ENCODE measurements at places on chromosomes 5 and 9. TPM values are rescaled to one million over a fixed set of nuclear protein-coding genes. Genes with fewer than 3 reads are reported as not detected.

GRCh38 chr5:42636425-42636824 lies 120.2 kb upstream of the CCDC152 start:
- no peak overlapping the region for H3K4me3 ChIP-seq
- DNase-seq = no peak
- no peaks in the 10 kb centered on the region for H3K4me1 ChIP-seq
- H3K36me3 ChIP-seq = no peaks in the 10 kb centered on the region
- H3K27me3 ChIP-seq = no peaks in the 10 kb centered on the region

- no peak overlapping the region for H3K27ac ChIP-seq
- H3K36me3 ChIP-seq = no peaks in the 10 kb centered on the region
- H3K4me3 ChIP-seq = no peak overlapping the region
- no peak for DNase-seq
- H3K27me3 ChIP-seq = no peaks in the 10 kb centered on the region
These were observed 48.8 kb downstream of the DBH start for GRCh38 chr9:133684936-133685361.

GRCh38 chr5:173391031-173391430 lies 62.8 kb upstream of the STC2 start:
- H3K27me3 ChIP-seq = peaks cover 3% of the 10 kb centered on the region
- H3K4me1 ChIP-seq = no peaks in the 10 kb centered on the region
- H3K4me3 ChIP-seq = no peak overlapping the region
- H3K27ac ChIP-seq = no peak overlapping the region
- no peak for DNase-seq

- no peak overlapping the region for H3K27ac ChIP-seq
- no peaks in the 10 kb centered on the region for H3K36me3 ChIP-seq
- no peak for DNase-seq
These were observed 109.4 kb downstream of the TMEM174 start for GRCh38 chr5:73282383-73282782.

DNA sequence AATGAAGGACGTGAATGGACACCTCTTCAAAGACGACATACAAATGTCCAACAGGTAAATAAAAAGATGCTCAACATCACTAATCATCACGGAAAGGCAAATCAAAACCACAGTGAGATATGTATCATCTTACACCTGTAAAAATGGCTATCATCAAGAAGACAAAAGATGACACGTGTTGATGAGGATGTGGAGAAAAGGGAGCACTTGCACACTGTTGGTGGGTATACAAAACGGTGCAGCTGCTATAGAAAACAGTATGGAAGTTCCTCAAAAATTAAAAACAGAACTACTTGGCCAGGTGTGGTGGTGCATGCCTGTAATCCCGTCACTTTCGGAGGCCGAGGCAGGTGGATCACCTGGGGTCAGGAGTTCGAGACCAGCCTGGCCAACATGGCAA lies 47.9 kb downstream of the STK10 start:
- DNase-seq = no peak
- no peaks in the 10 kb centered on the region for H3K27me3 ChIP-seq
- H3K27ac ChIP-seq = no peak overlapping the region
- H3K36me3 ChIP-seq = no peaks in the 10 kb centered on the region
- no peak overlapping the region for H3K4me3 ChIP-seq
- H3K4me1 ChIP-seq = peaks cover 2% of the 10 kb centered on the region

- H3K27ac ChIP-seq = peak overlapping the region; percentile 70
- no peak for DNase-seq
- peaks cover 31% of the 10 kb centered on the region for H3K4me1 ChIP-seq
- peaks cover 6% of the 10 kb centered on the region for H3K36me3 ChIP-seq
- peak overlapping the region; percentile 70 for H3K4me3 ChIP-seq
- H3K27me3 ChIP-seq = no peaks in the 10 kb centered on the region
These were observed 1.4 kb downstream of the HMGCR start for GRCh38 chr5:75338408-75338807.

DNA sequence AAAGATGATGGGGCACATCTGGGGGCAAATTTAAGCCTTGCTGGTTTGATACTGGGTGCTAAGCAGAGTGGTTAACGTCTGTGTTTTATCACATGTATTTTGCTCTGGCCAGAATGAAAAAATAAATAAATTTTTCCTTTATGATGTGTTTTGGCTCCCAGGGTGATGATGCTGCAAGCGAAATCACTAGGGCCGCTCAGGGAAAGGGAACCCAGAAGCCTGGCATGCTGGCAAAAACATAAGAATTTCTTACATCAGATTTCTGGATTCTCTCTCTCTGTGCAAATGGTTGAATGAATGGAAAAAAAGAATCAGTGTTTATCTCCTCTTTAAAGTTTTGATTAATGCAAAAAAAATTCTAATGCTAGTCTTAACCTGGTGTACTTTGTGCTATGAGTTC lies 1975.2 kb upstream of the C9orf72 start:
- H3K27ac ChIP-seq = no peak overlapping the region
- no peaks in the 10 kb centered on the region for H3K27me3 ChIP-seq
- H3K4me3 ChIP-seq = no peak overlapping the region
- no peaks in the 10 kb centered on the region for H3K36me3 ChIP-seq
- no peak for DNase-seq
- no peaks in the 10 kb centered on the region for H3K4me1 ChIP-seq

DNA sequence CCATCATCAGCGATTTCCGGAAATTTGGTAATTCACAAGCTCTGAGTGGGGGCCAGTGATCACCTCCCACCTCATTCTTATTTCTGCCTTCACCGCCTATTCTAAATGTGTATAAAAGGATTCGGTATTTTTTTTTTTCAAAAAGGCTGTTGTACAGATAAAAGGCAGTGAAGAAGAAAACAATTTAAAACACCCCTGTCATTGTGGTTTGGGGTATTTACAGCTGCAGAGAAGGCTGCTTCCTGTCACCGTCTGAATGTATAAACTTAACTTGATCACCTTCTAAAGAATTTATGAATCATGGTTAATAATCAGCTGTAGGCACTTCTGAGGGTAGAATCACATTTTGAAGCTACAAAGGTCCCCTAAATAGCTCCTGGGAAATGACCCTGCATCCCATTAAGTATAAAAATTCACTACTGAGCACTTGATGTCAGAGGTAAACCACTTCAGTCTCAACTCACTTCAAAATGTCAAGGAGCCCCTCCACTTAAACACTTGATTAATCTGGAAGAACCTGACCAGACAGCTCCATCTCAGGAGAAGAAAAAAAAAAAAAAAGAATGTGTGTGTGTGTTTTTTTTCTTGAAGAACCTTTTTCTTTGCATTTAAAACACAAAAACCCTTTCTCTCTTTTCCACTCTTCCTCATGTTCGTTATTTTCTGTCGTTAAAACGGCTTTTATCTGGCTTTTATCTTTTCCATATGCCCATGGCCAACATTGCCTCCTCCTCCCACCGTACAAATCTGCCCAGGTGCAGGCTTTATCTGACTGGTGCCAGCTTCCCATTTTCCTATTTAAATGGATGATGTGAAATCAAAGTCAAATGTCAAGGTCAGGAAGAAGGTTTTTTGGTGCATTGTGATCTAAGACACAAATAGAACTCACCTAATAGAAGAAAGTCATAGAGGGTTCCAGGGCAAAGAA lies 291.2 kb downstream of the IRX1 start:
- no peak for DNase-seq
- no peaks in the 10 kb centered on the region for H3K4me1 ChIP-seq
- no peak overlapping the region for H3K4me3 ChIP-seq
- H3K27ac ChIP-seq = no peak overlapping the region

DNA sequence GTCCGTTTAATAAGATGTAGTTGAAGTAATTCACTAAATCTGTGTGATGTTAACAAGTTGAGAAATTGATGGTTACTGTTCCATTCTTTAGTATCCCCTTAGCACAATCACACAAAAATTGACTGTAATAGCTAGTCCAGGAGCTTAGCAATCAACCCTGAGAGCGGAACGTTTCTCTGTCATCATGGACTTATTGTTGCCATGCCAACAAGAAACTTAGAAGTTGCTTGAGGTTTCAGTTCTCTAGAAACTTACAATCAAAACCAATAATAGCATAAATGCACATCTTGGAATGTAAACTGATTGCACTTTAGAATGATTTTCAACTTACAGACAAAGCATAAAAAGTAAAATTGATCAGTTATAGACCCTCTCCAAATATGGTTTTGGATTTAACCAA lies 125.4 kb upstream of the ANKH start:
- no peak for DNase-seq
- no peak overlapping the region for H3K27ac ChIP-seq
- no peaks in the 10 kb centered on the region for H3K4me1 ChIP-seq
- peaks cover 10% of the 10 kb centered on the region for H3K27me3 ChIP-seq

GRCh38 chr9:2023042-2023441 lies 7.9 kb downstream of the SMARCA2 start:
- no peaks in the 10 kb centered on the region for H3K27me3 ChIP-seq
- no peaks in the 10 kb centered on the region for H3K36me3 ChIP-seq
- no peaks in the 10 kb centered on the region for H3K4me1 ChIP-seq
- no peak overlapping the region for H3K4me3 ChIP-seq
- H3K27ac ChIP-seq = no peak overlapping the region

DNA sequence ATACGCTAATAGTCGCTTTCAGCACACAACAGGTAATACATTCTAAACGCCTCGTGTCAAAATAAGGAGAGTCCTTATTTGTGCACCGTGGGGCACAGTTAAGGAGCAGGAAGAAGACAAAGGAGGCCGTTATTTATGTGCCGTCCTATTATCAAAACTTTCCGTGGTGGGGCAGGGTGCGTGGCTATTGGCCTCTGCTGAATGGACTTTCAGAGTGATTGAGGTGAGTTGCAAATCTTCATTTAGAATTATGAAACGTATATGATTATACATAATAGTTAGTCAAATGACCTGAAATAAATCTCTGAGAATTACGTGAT lies 833 bp downstream of the C5orf24 start:
- no peaks in the 10 kb centered on the region for H3K27me3 ChIP-seq
- peak overlapping the region; percentile 94 for H3K27ac ChIP-seq
- no peak for DNase-seq
- peaks cover 13% of the 10 kb centered on the region for H3K4me1 ChIP-seq

GRCh38 chr9:114825126-114825795 lies 19.4 kb upstream of the TNFSF15 start:
- H3K4me3 ChIP-seq = no peak overlapping the region
- no peaks in the 10 kb centered on the region for H3K4me1 ChIP-seq
- no peaks in the 10 kb centered on the region for H3K27me3 ChIP-seq
- DNase-seq = no peak
- H3K27ac ChIP-seq = no peak overlapping the region

DNA sequence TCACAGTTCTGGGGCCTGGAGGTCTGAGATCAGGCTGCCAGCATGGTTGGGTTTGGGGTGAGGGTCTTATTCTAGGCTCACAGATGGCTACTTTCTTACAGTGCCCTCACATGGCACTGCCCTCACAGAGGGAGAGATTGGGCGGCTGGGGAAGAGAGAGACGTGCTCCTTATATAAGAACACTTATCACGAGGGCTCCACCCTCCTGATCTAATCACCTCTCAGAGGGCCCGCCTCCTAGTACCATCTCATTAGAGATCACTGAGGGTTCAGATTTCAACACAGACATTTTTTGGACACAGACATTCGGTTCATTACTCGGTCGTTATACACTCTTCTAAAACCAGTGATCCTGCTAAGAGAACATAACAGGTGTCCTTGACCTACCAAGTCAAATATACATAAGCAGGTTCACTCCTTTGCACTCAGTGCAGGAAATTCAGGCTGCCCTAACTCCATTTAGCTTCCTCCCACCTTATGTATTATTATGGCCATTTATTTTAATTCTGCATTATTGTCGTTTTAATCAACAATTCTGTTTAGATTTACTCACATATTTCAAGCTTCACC lies 121.7 kb downstream of the ICE1 start:
- no peaks in the 10 kb centered on the region for H3K4me1 ChIP-seq
- H3K36me3 ChIP-seq = no peaks in the 10 kb centered on the region
- H3K27me3 ChIP-seq = no peaks in the 10 kb centered on the region
- no peak overlapping the region for H3K27ac ChIP-seq
- no peak for DNase-seq

DNA sequence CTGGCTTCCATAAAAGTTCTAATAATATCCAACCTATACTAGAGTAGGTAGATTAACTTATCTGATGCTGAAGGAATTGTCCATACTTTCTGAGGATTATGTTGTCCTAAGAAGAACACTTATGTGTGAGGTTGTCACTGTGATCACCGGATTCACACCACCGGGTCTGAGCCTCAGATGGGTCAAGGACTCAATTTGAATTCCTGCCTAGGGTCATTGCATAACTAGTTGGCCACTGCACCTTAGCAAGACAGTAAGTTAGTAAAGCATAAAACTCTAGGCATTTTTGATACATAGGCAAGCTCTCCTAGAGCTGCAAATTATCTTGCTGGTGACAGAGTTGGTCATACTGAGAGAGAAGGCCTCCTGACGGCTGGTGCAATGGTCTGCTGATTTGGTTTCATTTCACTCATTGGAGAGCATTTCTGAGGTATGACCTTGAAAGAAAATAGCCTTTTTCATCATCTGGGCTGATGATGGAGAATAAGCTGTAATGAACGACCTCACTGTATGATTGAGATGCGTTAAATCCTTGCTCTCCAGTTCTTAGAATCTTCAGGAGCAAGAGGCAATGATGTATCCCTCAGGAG lies 72.0 kb upstream of the CKMT2 start:
- H3K27me3 ChIP-seq = no peaks in the 10 kb centered on the region
- H3K4me3 ChIP-seq = no peak overlapping the region
- no peaks in the 10 kb centered on the region for H3K4me1 ChIP-seq
- no peak for DNase-seq
- no peaks in the 10 kb centered on the region for H3K36me3 ChIP-seq
- no peak overlapping the region for H3K27ac ChIP-seq

DNA sequence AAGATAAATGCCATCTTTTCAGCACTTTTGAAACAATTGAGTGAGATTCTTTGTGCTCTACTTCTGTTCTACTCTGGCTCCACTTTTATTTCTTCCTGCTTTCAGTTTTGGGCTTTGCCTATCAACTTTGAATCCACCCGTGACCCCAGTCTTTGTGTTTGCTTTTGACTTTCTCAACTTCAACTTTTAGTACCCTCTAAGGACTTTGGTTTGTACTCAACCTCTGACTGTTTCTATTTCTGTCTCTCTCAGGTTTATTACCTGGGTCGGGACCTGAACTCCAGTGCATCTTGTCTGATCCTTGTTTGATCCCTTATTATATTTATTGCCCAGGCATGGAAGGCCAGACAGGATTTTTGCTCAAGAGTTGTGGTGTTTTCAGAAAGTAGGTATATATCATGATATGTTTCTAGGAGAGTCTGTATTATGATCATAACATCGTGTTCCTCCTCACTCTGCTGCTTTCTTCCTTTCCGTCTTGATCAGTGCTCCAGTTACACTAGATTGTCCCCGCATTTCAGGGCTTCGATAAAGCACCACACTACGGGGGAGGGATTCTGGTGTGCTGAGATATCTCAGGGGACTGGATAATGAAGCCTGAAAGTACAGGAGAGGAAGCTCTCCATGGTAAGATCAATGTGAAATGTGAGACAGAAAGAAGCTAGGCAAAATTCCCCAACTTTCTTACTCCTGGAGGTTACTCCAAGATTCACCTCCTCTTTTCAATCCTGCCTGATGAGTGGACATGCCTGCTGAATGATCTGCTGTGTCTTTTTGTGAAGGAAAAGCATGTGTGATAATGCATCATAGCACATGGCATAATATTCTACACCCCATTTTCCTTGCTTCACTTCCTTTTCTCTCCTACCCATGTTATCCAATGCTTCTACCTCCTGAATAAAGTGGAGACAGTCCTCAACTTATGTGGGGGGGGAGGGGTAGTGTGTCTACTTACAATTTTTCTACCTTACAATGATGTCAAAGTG lies 155.5 kb upstream of the GRIN3A start:
- DNase-seq = no peak
- H3K4me3 ChIP-seq = no peak overlapping the region
- no peaks in the 10 kb centered on the region for H3K4me1 ChIP-seq
- no peaks in the 10 kb centered on the region for H3K36me3 ChIP-seq

- H3K27me3 ChIP-seq = no peaks in the 10 kb centered on the region
- DNase-seq = no peak
- H3K27ac ChIP-seq = no peak overlapping the region
- H3K36me3 ChIP-seq = no peaks in the 10 kb centered on the region
These were observed 64.7 kb downstream of the BRINP1 start for GRCh38 chr9:119304555-119304954.

The PCDHGB3 gene
- total RNA-seq = 0.49 TPM

The NPR3 gene
- total RNA-seq = 0.10 TPM

The TNIP1 gene
- 81.9 TPM for total RNA-seq

The FCN2 gene
- total RNA-seq = not detected
